Left lung (tissue), 14 donors: ENCODE measurements at places on chromosomes 6 and 20. TPM values are rescaled to one million over a fixed set of nuclear protein-coding genes. Genes with fewer than 3 reads are reported as not detected.

- H3K27ac ChIP-seq = no peak overlapping the region
- H3K36me3 ChIP-seq = no peaks in the 10 kb centered on the region
- H3K4me1 ChIP-seq = no peaks in the 10 kb centered on the region
- H3K27me3 ChIP-seq = no peaks in the 10 kb centered on the region
- no peak for DNase-seq
These were observed 937.4 kb upstream of the GJE1 start for GRCh38 chr6:141195251-141195832.

DNA sequence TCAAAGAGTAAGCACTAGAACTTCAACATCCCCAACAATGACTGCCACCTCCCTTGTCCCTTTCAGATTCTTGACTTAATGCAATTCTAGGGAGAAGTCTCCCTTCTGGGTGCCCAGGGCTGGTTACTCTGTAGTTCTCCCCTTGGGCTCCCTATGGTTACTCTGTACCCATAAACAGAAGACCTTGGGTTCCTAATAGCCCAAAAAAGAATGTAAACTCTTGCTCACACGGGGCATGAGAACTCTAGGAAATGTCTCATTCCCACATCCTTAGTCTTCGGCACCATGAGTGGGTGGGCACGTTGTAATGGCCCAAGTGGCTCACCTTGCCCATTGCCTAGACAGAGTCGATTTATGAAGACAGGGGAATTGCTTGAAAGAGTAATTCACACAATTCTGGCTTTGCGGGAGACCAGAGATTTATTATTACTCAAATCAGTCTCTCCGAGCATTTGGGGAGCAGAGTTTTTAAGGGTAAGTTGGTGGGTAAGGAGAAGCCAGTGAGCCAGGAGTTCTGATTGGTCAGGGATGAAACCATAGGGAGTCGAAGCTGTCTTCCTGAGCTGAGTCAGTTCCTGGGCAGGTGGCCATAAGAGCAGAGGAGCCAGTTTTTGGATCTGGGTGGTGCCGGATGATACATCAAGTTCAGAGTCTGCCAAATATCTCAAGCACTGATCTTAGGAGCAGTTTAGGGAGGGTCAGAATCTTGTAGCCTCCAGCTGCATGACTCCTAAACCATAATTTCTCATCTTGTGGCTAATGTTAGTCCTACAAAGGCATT, 61.2 kb upstream of the SIRPG start:
- H3K27ac ChIP-seq = no peak overlapping the region
- no peaks in the 10 kb centered on the region for H3K4me1 ChIP-seq

GRCh38 chr6:143963158-143963919, 44.7 kb downstream of the PLAGL1 start:
- DNase-seq = no peak
- H3K27ac ChIP-seq = no peak overlapping the region
- H3K4me3 ChIP-seq = no peak overlapping the region
- H3K27me3 ChIP-seq = no peaks in the 10 kb centered on the region
- no peaks in the 10 kb centered on the region for H3K36me3 ChIP-seq
- H3K4me1 ChIP-seq = peaks cover 40% of the 10 kb centered on the region

The GCNT2 gene
- total RNA-seq = 32.3 TPM
